Sigmoid colon (tissue), 7 donors: ENCODE measurements at places on chromosomes 5 and 9. TPM values are rescaled to one million over a fixed set of nuclear protein-coding genes. Genes with fewer than 3 reads are reported as not detected.

ALDH1A1 gene
- 241 TPM for total RNA-seq

ZNF883 gene
- 0.54 TPM for total RNA-seq

CCDC171 gene
- total RNA-seq: 6.1 TPM

AQP7 gene
- 0.33 TPM for total RNA-seq

LMAN2 gene
- total RNA-seq: 108 TPM

SPATA31C1 gene
- not detected for total RNA-seq

CDC20B gene
- total RNA-seq: not detected

CMYA5 gene
- total RNA-seq: 6.7 TPM

FBP2 gene
- not detected for total RNA-seq

PCDHGA2 gene
- total RNA-seq: 4.9 TPM

PCDHB12 gene
- 4.3 TPM for total RNA-seq

ACTBL2 gene
- not detected for total RNA-seq

DBN1 gene
- 72.8 TPM for total RNA-seq

COL23A1 gene
- 0.68 TPM for total RNA-seq

ADAMTS12 gene
- total RNA-seq: 5.4 TPM

SPINK4 gene
- not detected for total RNA-seq

FOXD4L5 gene
- not detected for total RNA-seq

C1QTNF2 gene
- total RNA-seq: 1.9 TPM

MARVELD2 gene
- total RNA-seq: 0.28 TPM

TYRP1 gene
- not detected for total RNA-seq

GPR151 gene
- not detected for total RNA-seq

IFNA13 gene
- total RNA-seq: not detected

MLANA gene
- not detected for total RNA-seq
